T-helper 17 cell (primary cell): ENCODE measurements at places on chromosomes 1 and 21.

DNA sequence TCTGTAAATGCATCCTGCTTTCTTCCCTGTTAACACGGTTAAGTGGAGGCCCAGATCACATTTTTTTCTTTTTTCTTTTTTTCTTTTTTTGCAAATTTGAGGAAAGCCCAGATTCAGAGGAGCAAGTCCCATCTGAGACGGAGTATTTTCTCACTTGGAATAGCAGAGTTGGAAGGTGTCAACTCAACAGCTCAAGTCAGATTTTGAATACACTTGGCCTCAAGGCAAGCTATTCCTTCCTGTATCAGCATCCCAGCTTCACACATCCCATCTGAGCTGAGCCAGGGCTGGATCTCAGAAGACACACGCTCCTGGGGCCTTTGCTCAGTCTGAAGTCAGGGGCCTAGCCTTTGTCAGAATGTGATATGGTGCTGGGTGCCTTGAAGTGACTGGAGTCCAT is 11.5 kb upstream of the TNR start:
- no peak for DNase-seq

DNA sequence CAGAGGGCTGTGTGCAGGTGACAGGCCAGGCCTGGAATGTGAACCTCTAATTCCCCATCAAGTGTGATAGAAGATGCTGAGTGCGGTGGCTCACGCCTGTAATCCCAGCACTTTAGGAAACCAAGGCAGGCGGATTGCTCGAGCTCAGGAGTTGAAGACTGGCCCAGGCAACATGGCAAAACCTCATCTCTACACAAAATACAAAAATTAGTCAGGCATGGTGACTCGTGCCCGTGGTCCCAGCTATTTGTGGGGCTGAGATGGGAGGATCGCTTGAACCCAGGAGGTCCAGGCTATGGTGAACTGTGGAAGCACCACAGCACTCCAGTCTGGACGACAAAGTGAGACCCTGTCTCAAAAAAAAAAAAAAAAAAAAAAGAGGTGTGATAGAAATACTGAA is 40.1 kb upstream of the PUM1 start:
- no peak for DNase-seq

GRCh38 chr1:205782627-205783432 is 7.5 kb upstream of the RAB29 start:
- DNase-seq: no peak

DNA sequence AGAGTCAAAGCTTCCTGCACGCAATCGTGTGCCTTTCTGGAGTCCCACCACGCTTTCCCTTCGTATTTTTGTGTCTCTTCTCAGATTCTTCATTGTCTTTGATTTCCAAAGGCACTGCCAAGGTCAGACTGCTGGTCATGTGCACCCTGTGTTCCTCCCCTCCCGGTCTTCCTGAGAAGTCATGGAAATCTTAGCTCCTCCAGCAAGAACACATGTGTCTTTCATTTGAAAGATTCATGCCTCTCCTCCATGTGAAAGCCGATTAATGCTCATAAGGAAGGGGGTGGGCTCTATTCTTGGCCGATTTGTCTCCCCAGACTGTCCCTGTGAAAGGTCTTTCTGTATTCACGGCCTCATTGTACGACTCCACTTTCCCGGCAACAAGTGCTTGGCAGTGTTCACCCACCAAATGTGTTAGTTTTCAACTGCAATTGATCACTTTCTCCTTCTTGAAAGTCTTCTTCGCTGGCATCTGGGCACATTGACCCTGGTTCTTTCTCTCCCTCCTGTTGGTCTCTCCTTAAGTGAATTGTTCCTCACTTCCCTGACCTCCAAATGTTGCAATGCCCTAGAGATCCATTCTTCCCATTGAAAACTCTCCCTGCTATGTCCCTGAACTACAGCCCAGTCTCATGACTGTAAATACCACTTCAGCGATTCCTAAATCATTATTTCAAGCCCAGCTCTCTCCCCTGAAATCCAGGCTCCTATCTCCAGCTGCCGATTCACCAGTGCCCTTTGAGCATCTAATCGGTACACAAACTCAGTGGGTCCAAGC is 25.4 kb downstream of the MX2 start:
- no peak for DNase-seq

DNA sequence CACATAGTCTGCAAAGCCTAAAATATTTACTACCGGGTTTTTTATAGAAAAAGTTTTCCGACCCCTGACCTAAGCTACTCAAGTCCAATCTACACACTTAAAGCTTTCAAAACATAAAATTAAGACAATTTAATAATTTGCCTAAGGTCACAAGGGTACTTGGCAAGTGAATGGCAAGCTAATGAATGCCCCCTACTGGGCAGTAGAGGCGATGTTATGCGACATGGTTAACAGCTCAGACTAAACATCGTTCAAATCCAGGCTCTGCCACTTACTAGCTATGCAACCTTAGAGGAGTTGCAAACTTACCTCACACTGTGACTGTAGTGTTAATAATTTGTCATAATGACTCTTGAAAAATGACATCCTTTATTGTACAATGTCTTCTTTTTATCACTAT is 317.2 kb upstream of the NFIA start:
- no peak for DNase-seq
